ENCODE measurements at places on chromosomes 1 and 21. TPM values are rescaled to one million over a fixed set of nuclear protein-coding genes. Genes with fewer than 3 reads are reported as not detected.

GRCh38 chr1:173149887-173150286 is 57.2 kb downstream of the TNFSF4 start:
- no peak overlapping the region for H3K27ac ChIP-seq
- H3K4me1 ChIP-seq: peaks cover 6% of the 10 kb centered on the region
- DNase-seq: no peak
- peaks cover 4% of the 10 kb centered on the region for H3K36me3 ChIP-seq

GRCh38 chr1:177817937-177818875 is 151.7 kb downstream of the SEC16B start:
- H3K27me3 ChIP-seq: no peaks in the 10 kb centered on the region
- no peak for DNase-seq
- no peaks in the 10 kb centered on the region for H3K36me3 ChIP-seq

- H3K27ac ChIP-seq: no peak overlapping the region
- H3K27me3 ChIP-seq: peaks cover 9% of the 10 kb centered on the region
- H3K4me3 ChIP-seq: no peak overlapping the region
- H3K4me1 ChIP-seq: peaks cover 4% of the 10 kb centered on the region
- H3K36me3 ChIP-seq: no peaks in the 10 kb centered on the region
Observed at GRCh38 chr1:153465811-153466636, 5.6 kb upstream of the S100A7 start.

Gene GPR61
- total RNA-seq: not detected

Gene MFAP2
- total RNA-seq: not detected

GRCh38 chr1:16338961-16339360 is 13.3 kb downstream of the FBXO42 start:
- H3K27me3 ChIP-seq: no peaks in the 10 kb centered on the region
- H3K27ac ChIP-seq: no peak overlapping the region
- no peak overlapping the region for H3K4me3 ChIP-seq
- peaks cover 14% of the 10 kb centered on the region for H3K36me3 ChIP-seq

Gene DMBX1
- total RNA-seq: not detected

GRCh38 chr1:181135437-181135731 is 46.9 kb downstream of the IER5 start:
- no peaks in the 10 kb centered on the region for H3K27me3 ChIP-seq
- peaks cover 82% of the 10 kb centered on the region for H3K4me1 ChIP-seq
- no peaks in the 10 kb centered on the region for H3K36me3 ChIP-seq
- peak overlapping the region; percentile 2 for H3K4me3 ChIP-seq
- DNase-seq: peak; percentile 51
- peak overlapping the region; percentile 95 for H3K27ac ChIP-seq

DNA sequence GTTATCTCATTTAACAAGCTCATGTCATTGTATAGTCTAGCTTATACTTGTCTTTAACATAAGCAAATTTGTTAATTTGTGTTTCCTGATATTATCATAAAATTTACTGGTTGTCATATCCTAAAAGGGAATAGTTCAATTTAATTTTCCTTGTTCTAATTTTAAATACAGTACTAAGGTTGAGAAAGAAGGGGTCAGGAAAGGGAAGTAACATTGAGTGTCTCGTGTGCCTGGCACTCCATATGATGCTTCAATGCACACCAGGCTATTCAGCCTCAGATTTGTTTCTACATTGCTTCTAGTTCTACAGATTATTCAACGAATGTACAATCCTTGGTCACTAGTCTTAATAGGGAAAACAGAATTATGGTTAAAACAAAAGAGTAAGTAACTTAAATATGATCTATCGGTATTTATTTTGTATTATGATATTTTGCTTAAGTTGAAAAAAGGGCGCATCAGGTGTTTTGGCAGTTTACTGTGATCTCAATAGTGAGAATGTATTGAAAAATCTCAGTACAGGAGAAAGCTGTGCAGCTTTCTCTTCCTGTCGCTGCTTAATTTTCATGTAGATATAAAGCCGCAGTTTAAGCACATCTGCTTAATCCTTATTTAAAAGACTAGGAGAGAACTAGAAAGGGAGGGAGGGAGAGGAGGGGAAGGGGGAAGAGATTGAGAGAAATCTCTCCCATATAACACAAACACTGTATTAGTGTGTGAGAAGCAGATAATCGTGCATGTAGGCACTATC is 13.0 kb downstream of the PTPRC start:
- DNase-seq: no peak
- peaks cover 75% of the 10 kb centered on the region for H3K4me1 ChIP-seq
- H3K27ac ChIP-seq: peak overlapping the region; percentile 65
- H3K36me3 ChIP-seq: peaks cover 71% of the 10 kb centered on the region
- H3K4me3 ChIP-seq: peak overlapping the region; percentile 74

Gene TLCD4
- total RNA-seq: not detected

DNA sequence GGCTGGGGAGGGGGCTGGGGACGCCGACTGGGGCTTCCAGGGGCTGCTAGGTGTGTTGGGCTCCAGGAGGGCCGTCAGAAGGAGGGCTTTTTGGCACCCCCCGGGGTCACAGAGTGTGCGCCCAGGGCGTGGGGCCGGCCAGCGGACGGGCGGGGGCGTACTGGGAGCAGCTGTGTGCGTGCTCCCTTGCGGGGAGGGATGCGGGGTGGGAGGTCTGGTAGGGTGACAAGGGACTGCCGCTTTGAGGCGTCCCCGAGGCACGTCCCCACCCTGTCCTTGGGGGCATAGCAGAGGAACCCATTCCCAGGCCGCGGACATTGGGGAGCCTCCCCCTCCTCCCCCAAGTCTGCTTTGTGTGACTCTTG is 1.1 kb downstream of the FOXO6 start:
- peak overlapping the region; percentile 9 for H3K4me3 ChIP-seq
- DNase-seq: no peak
- H3K27ac ChIP-seq: no peak overlapping the region
- H3K4me1 ChIP-seq: peaks cover 2% of the 10 kb centered on the region
- no peaks in the 10 kb centered on the region for H3K36me3 ChIP-seq

DNA sequence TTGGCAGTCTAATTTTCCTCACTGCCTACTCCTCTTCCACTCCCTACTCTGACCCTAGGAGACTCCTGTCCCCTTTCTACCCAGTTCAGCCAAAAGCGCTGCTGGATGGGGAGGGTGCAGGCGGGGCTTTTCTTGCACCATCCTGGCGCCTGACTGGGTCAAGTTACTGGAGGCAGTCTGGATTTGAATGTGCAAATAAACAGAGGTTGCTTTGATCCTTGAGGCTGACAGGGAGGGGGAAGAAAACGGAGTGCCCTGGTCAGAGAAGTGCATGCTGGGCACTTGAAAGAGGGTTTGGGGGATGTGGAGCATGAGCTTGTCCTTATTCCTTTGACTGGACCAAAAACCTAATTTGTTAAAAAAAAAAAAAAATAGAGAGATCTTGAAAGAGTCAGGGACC is 76.8 kb upstream of the SOX13 start:
- H3K27ac ChIP-seq: no peak overlapping the region
- H3K4me3 ChIP-seq: no peak overlapping the region
- no peak for DNase-seq
- no peaks in the 10 kb centered on the region for H3K36me3 ChIP-seq
- H3K4me1 ChIP-seq: peaks cover 4% of the 10 kb centered on the region

Gene C1orf210
- total RNA-seq: not detected

Gene MGST3
- total RNA-seq: 33.0 TPM

DNA sequence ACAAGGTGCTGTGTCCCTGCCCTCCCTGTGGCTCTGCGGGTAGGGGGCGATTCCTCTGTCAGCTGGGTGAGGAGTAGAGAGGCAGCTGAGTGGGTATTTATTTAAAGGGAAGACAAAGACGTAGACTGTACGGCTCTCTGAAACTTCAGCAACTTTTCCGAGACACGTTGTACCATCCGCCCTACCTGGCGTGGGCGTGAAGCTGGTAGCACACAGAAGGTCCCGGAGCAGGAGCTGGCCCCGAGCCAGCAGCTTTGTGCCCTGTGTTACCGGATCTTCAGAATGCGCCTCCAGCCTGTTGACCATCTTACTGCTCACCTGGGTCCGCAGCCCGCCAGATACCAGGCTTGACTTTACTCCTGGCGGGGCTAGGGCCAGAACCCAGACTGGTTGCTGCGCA is 34.9 kb downstream of the PRKCZ start:
- no peak for DNase-seq
- H3K27me3 ChIP-seq: no peaks in the 10 kb centered on the region
- no peaks in the 10 kb centered on the region for H3K36me3 ChIP-seq
- H3K4me1 ChIP-seq: no peaks in the 10 kb centered on the region
- no peak overlapping the region for H3K27ac ChIP-seq

Gene CD34
- total RNA-seq: not detected

Gene TNNI3K
- total RNA-seq: not detected

- DNase-seq: no peak
- H3K27ac ChIP-seq: no peak overlapping the region
- H3K27me3 ChIP-seq: peaks cover 10% of the 10 kb centered on the region
- H3K4me1 ChIP-seq: no peaks in the 10 kb centered on the region
Observed at GRCh38 chr1:89808441-89809117, 12.3 kb upstream of the LRRC8D start.

DNA sequence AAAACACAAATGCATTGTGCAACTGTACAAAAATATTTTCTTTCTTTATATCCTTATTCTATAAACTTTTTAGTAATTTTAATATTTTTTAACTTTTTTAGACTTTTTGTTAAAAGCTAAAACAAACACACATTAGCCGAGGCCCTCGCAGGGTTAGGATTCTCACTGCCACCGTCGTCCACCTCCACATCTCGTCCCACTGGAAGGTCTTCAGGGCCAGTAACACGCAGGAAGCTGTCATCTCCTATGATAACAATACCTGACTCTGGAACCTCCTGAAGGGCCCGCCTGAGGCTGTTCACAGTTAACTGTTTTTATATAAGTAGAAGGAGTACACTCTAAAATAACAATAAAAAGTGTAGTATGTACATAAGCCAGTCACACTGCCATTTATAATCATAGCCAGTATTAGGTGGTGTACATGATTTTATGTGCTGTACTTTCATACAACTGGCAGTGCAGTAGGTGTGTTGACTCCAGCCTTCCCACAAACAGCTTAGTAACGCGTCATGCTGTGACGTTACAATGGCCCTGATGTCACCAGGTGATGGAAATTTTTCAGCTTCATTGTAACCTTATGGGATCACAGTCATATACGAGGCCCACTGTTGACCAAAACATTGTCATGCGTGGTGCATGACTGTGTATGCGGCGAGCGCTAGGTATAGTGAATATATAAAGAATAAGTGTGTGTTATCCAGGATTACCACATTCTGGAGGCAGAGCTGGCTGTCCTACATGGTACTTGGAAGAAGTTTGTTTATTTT is 8.8 kb downstream of the TFF2 start:
- DNase-seq: no peak
- no peak overlapping the region for H3K27ac ChIP-seq
- H3K27me3 ChIP-seq: peaks cover 8% of the 10 kb centered on the region
- H3K4me3 ChIP-seq: no peak overlapping the region
- H3K36me3 ChIP-seq: no peaks in the 10 kb centered on the region

DNA sequence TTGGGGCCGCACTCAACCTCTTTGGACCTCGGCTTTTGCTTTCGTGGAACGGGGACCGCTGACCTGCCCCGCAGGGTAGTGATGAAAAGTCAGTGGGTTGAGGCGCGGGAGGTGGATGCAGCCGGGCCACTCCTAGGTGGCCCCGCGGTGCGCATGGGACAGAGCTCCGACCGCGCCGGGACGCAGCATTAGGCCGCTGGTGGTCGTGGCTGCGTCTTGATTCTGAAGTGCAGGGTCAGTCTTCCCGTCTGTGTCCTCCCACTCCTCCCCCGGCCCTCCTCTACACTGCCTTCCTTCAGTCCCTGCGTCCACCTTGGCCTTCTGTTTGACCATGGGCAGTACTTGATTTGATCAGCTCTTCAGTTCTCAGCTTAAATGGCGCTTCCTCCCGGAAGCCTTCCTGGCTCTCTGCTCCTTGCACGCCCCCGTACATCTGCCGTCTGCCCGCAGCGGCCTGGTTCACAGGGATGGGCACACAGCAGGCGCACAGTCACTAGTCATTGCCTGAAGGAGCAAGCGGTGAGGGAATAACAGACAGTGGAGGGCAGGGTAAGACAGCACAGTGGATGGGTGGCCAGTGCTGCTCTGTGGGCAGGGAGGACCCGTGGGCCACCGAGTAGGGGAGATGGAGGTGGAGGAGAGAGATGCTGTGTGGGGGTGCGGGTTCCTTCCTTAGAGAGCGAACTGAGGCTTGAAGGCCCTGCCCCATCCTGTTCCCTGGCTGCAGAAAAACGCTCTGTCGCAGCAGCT is 633 bp downstream of the THEMIS2 start:
- H3K4me1 ChIP-seq: peaks cover 55% of the 10 kb centered on the region
- H3K4me3 ChIP-seq: peak overlapping the region; percentile 90
- peaks cover 21% of the 10 kb centered on the region for H3K36me3 ChIP-seq
- peak; percentile 44 for DNase-seq
- H3K27me3 ChIP-seq: no peaks in the 10 kb centered on the region
- peak overlapping the region; percentile 78 for H3K27ac ChIP-seq

- H3K27me3 ChIP-seq: no peaks in the 10 kb centered on the region
- H3K4me1 ChIP-seq: peaks cover 39% of the 10 kb centered on the region
- H3K4me3 ChIP-seq: no peak overlapping the region
- H3K36me3 ChIP-seq: no peaks in the 10 kb centered on the region
- H3K27ac ChIP-seq: no peak overlapping the region
Observed at GRCh38 chr1:92968138-92969032, 7.1 kb upstream of the DIPK1A start.

Gene E2F2
- 75.0 TPM for total RNA-seq

Gene RIMKLA
- total RNA-seq: 2.5 TPM

Gene IL19
- total RNA-seq: not detected

- DNase-seq: no peak
- no peak overlapping the region for H3K4me3 ChIP-seq
- peaks cover 22% of the 10 kb centered on the region for H3K36me3 ChIP-seq
- H3K4me1 ChIP-seq: peaks cover 1% of the 10 kb centered on the region
- H3K27ac ChIP-seq: no peak overlapping the region
Observed at GRCh38 chr1:235663628-235664027, 14.0 kb upstream of the GNG4 start.

Gene LMX1A
- not detected for total RNA-seq

GRCh38 chr1:14555091-14555490 is 43.4 kb upstream of the KAZN start:
- no peak overlapping the region for H3K4me3 ChIP-seq
- no peaks in the 10 kb centered on the region for H3K27me3 ChIP-seq
- no peak for DNase-seq

DNA sequence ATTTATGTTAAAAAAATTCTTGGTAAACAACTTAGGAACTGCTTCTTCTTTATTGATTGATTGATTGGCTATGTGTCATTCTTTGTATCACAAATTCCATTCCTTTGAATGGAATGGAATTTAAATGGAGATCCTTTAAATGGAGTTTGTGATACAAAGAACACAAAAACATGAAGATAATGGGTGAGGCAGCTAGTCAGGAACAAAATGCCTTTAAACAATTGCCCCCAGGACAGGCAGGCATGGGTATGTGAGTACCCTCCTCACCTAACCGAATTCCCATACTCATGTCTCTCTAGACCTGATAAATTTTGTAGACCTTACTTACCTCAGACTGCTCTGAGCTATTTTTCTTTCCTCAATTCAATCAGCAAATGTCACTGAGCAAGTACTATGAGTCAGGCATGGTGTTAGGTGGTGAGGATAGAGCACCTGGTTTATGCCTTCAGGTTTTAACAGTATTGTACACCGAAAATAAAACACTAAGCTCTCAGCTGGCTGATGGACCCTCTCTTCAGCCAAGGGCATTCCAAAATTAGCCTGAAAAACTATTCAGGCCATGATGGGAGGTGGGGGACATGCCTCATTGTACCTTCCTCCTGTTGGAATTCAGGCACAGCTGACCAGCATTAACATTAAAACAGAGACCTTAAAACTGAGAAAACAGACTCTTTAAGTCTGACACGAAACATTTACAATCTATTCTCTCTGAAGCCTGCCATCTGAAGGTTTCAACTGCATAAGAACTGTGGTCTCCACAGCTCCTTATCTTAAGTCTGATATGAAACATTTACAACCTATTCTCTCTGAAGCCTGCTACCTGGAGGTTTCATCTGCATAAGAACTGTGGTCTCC is 58.9 kb downstream of the OLFML3 start:
- H3K27me3 ChIP-seq: peaks cover 5% of the 10 kb centered on the region
- no peaks in the 10 kb centered on the region for H3K36me3 ChIP-seq
- DNase-seq: no peak

All from activated CD8-positive, alpha-beta T cell treated with anti-CD3 and anti-CD28 coated beads, Interleukin-2, amount 10 ng/mL, durations not matched to agents 7 days and 5 days (primary cell).